ENCODE measurements at places on chromosomes 12 and 14. TPM values are rescaled to one million over a fixed set of nuclear protein-coding genes. Genes with fewer than 3 reads are reported as not detected.

Gene ALX1
- total RNA-seq, result not detected

Gene MGAT4C
- not detected for total RNA-seq

Gene DAD1
- total RNA-seq, result 95.4 TPM

Gene DBX2
- not detected for total RNA-seq

Gene ZC2HC1C
- 0.20 TPM for total RNA-seq

Gene RPL10L
- not detected for total RNA-seq

All from T-helper 17 cell (primary cell).